ENCODE measurements at places on chromosomes 11 and 22. TPM values are rescaled to one million over a fixed set of nuclear protein-coding genes. Genes with fewer than 3 reads are reported as not detected.

- DNase-seq = no peak
Measured at GRCh38 chr11:66316849-66317251, at the start of gene CD248. CD248 (minus strand) TSS chr11:66317044; CDS start chr11:66317027, 17 bp downstream.

GRCh38 chr22:17418890-17419324 is 49.6 kb downstream of the CECR2 start:
- no peak for DNase-seq

GRCh38 chr22:19079691-19080090 is 42.5 kb downstream of the DGCR2 start:
- DNase-seq = no peak

DNA sequence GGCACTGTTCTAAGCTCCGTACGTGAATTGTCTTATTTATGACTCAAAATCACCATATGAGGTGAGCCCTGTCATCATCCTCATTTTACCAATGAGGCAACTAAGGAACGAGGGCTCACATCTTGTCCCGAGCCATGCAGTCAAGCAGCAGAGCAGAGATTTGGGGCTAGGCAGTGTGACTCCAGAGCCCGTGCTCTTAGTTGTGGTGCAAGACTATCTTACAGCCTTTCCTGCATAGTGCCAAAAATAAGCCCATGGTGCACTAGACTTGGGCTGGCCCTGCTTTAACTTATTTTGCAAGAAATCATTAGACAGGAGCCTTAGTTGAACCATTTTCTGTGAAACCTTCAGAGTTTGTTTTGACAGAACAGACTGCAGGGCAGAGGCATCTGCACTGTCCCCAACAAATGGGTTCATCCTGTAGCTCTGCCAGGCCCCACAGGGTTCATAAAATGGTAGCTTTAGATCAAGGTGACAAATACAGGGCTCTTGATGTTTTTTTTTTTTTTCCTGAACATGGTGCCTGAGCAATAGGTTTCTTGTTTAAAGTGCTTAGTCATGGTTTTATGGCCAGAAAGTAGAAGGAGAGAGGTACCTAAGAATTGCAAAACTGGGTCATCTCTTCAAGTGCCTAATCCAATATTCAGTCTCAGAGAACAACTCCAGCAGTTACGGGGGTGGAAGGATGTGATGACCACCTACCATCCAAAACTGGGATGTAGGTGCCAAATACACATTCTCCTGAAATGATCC is 56.6 kb downstream of the BMAL1 start:
- DNase-seq = peak; percentile 74

- DNase-seq = no peak
Measured at GRCh38 chr11:32870676-32871075, 21.9 kb upstream of the QSER1 start.

DNA sequence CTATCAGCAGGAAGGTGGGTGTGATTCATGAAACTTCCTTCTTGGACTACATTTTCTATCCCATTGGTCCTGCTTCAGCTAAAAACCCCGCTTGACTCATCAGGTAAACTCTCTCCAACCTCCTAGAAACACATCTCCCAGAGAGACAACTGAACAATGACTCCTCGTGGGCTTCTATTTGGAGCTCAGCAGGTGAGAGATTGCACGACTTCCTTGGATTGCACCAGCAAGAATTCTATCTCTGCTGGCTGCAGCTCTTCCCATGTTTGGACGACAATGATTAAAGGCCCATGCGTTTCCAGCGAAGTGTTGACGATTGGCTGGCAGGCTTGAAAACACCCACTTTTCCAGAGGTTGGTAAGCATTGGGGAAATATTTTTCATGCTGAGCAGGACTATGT is 216.1 kb upstream of the NTM start:
- no peak for DNase-seq

- DNase-seq = no peak
Measured at GRCh38 chr22:28477556-28477955, 202.1 kb downstream of the TTC28 start.

- no peak for DNase-seq
Measured at GRCh38 chr11:68375337-68375736, 62.9 kb downstream of the LRP5 start.

DNA sequence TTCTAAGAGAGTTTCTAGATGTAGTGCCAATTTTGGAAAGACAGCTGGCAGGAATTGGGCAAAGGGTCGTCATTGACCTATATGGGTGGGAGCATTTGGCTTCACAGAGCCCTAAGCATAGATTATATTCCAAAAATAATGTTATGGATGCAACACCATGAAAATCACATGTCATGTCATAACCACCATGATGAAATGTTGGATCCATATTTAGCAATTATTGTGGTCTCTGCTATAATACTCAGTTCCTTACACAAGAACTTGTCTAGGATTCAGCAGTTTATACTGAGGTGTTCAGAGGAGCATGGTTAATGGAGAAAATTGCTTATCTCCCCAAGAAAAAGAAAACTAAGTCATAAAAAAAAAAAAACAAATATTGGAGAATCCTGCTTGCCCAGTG is 31.6 kb downstream of the NTM start:
- no peak for DNase-seq

GRCh38 chr11:15232496-15232895 is 117.8 kb downstream of the INSC start:
- DNase-seq = peak; percentile 26

DNA sequence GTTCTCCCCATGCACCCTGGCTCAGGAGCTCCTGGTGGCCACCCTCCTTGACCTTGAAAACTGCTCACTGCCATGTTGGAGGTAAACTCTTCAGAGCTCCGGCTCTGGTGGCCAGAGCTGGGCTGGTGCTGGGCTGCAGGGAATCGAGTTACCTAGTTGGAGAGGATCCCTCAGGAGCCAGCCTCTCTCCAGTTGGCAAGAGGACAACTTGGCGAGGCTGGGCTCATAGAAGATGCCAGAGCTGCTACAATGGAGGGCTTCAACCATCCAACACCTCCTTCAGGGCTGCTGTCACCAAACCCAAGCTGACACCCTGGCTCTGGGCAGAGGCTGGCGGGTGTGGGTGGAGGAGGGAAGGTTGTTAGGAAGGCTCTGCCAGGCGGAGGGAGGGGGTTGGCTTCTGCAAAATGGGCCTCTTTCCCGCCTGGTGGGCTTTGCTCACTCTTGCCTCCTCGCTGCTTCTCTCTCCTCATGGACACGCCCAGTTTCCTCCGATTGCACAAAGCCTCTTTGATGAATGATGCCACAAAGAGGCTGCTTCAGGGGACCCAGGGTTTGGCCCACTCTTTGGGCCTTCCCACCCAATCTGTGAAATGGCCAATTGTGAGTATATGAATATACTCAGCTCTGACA is 53.1 kb downstream of the THAP12 start:
- DNase-seq = no peak

GRCh38 chr11:86919557-86920210 is 35.5 kb downstream of the FZD4 start:
- peak; percentile 80 for DNase-seq

DNA sequence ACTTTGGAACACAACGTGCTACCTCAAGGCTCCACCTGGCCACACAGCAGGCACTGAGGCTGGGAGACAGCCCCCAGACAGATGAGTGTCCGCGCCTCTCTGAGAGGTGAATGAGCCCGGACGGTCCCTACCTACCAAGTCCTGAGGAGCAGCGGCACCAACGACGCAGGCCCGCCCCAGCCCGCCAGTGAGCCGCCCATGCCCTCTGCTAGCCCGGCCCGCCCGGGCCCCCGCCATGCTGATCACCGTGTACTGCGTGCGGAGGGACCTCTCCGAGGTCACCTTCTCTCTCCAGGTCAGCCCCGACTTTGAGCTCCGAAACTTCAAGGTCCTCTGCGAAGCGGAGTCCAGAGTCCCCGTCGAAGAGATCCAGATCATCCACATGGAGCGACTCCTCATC is at the start of gene DDI1:
Gene DDI1, plus strand, starts transcription at position 53 of the 400 bp plus-strand sequence. Its CDS starts 183 bp downstream, at position 236.
- DNase-seq = no peak

DNA sequence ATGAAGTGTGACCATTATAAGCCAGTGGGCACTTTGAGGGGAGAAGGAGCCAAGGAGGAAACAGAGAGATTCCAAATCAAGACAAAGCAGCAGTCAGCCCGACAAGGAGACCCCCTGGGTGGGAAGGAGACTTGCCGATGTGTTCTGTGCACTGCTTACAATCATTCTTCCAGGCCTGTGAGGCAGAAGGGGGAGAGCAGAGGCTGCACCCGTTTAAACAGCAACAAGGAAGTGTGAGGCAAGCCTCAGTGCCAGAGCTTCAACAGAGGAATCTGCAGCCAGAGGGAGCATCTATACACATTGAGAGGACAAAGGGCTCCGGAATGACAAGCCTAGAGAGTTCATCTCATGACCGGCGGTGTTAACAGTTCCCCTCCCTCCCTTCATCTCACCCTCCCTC is 121.1 kb downstream of the NXPE2 start:
- DNase-seq = no peak

DNA sequence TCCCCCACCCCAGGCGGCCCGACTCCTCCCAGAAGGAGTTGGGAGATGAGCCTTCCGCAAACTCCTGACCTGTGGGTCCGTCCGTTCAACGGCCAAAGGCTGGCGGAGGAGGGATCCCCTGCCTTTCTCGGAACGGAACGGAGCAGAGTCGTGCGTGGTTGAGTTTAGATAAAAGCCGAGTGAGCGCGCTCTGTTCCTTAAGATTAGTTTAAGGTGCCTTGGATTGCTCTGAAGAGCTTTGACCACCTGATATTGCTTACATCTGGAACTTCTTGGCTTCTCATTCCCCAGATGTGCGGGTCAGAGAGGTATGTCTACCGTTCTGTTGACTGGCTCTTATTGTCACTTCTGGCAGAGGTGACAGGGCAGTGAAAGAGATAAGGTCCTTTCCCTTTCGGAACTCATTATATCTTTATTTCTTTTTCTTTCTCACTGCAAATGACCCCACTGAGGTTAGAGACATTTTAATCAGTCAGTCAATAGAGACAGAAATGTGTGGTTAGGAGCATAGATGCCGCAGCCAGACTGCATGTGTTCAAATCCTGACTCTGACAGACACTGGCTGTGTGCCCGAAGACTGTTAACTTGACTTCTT is at the start of gene TRIM6:
Gene TRIM6, plus strand, starts transcription at position 31 of the 595 bp plus-strand sequence. Its CDS starts 261 bp downstream, at position 292.
- peak; percentile 43 for DNase-seq

DNA sequence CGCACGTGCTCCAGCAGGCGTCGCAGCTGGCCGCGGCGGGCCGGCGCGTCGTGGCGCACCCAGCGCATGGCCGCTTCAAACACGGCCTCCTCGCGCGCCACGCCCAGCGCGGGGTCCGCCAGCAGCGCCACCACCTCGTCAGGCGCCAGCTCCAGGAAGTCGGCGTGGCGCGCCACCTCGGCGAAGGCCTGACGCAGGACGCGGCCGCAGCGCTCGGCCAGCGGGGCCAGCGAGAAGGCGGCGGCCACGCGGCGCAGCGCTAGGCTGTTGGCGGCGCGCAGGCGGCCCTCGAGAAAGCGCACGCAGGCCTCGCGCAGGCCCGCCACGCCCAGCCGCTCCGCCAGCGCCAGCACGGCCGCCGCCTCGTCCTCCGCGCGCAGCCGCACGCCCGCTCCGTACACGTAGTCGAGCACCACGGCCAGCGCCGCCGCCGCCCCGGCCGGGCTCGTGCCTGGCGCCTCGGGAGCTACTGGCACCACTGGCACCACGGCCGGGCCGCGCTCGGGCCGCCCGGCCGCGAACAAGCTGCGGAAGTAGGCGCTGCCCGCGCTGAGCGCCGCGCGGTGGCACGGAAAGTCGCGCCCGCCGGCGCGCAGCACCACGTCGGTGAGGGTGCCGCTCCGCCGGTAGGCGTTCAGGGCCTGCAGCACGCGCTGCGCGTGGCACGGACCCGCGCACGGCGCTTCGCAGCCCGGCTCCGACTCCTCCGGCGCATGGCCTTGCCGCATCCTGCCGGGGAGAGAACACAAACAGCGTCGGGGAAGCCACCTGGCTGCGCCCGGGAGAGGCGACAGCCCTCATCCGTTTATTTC is 2.9 kb downstream of the KLHL35 start:
- DNase-seq = no peak

GRCh38 chr11:19092850-19093249 is 24.1 kb upstream of the ZDHHC13 start:
- DNase-seq = peak; percentile 22

- no peak for DNase-seq
Measured at GRCh38 chr11:36389811-36390210, 93.7 kb downstream of the PRR5L start.

GRCh38 chr22:50208939-50209892 is 8.4 kb downstream of the SELENOO start:
- no peak for DNase-seq

DNA sequence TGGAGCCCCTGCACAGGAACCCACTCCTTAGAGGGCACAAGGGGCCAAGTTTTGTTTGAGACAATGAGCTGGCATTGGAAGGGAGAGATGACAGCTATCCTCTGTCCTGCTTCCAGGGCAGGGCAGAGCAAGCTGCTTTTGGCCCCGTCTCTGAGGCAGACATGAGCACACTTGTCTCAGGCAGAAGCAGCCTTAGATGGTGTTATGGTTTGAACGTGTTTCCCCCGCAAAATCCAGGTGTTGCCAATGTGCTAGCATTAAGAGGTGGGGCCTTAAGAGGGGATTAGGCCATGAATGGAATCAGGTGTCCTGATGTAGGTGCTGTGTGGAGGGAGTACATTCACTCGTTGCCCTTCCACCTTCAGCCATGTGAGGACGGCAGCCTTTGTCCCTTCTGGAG is 2.5 kb downstream of the TP53AIP1 start:
- DNase-seq = no peak

DNA sequence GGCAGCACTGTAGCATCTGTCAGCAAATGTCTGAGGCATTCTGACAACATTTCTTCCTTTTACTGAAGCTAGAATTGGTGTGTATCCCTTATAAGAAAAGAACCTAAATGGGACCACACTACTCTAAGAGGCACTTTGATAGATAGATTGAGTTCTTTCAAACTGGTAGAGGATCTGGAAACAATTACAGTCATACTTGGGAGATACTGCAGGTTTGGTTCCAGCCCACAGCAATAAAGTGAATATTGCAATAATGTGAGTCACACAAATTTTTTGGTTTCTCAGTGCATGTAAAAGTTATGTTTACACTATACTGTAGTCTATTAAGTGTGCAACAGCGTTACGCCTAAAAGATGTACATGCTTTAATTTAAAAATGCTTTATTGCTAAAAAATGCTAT is 96.9 kb downstream of the SBF2 start:
- no peak for DNase-seq

- no peak for DNase-seq
Measured at GRCh38 chr11:118058311-118059245, 18.3 kb upstream of the TMPRSS4 start.

Gene SLC16A8
- total RNA-seq = not detected

Gene SERPING1
- 61.4 TPM for total RNA-seq

Gene OR10D3
- not detected for total RNA-seq

Gene SEC14L6
- total RNA-seq = 20.3 TPM

Gene DBX1
- not detected for total RNA-seq

Gene MMP10
- total RNA-seq = 0.10 TPM

Gene CABP4
- total RNA-seq = not detected

Gene GNAZ
- total RNA-seq = 1.4 TPM

Gene PTGDR2
- not detected for total RNA-seq

Gene IFTAP
- total RNA-seq = 29.5 TPM

Gene B4GAT1
- total RNA-seq = 20.7 TPM

All from renal cortical epithelial cell (primary cell).